Renal cortex interstitium (tissue), 15 donors: ENCODE measurements at places on chromosomes 12 and 14.

DNA sequence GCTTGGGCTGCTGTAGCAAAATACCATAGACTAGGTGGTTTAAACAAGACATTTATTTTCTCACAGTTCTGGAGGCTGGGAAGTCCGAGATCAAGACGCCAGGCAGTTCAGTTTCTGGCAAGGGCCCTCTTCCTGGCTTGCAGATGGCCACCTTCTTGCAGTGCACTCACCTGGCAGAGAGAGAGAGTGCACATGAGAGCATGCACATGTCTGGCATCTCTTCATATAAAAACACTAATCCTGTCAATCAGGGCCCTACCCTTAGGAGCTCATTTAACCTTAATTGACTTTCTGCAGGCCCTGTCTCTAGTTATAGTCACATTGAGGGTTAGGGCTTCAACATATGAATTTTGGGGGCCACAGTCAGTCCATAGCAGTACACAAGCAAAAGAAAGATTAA lies 12.4 kb upstream of the EVL start:
- DNase-seq, result no peak

DNA sequence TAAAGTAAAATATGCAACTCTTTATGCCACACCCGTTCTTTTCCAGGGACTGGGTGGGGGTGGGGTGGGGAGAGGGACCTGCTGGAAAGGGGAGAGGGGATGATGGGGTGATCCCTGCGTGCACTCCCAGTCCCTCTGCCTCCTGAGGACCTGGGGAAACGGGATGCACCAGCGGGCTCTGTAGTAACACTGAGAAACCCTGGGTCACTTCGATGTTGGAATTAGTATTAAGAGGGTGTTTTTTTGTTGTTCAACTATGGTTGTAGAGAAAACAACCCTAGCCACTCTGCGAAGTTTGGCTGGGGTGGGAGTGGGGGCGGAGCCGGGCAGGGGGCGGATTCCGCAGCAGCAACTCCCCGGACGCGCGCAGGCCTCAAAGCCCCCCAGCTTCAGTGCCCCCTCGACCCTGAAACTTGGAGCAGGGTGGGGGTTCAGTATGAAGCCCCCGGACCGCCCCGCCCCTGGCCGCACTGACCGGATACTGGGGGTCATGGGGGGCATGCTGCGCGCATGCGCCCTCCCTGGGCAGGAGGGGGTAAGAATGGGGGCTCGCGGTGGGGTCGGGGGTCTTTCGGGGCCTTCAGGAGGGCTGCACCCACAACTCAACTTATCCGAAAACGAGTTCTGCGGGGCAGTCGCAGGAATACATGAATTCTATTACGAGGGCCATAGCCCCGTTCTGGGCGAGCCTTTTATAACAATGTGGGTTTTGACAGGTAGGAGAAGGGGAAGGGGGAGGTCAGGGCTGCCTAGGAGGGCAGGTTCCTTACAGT lies 1.3 kb upstream of the ARHGEF25 start:
- no peak for DNase-seq

- DNase-seq, result no peak
These were observed 201.6 kb upstream of the NAV3 start for GRCh38 chr12:77629141-77629540.

- no peak for DNase-seq
These were observed 10.3 kb downstream of the CLMN start for GRCh38 chr14:95309261-95310051.

DNA sequence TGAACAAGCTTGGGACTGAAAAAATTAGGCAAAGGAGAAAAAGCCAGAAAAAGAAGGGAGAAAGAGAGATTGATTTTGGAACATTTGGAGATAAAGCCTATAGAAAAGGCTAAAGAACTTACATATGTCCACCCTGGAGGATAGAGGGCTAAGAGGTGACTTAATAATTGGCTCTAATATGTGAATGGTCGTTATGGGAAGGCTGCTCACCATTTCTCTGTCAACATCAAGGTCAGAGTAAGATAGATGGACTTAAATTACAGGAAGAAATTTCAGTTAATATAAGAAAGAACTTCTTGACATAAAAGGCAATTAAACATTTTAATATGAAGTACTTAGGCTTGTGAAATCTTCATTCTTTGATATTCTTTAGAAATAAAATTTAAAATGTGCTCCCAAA lies 238.6 kb downstream of the TRHDE start:
- no peak for DNase-seq

- no peak for DNase-seq
These were observed 23.8 kb upstream of the STK38L start for GRCh38 chr12:27220055-27220987.

DNA sequence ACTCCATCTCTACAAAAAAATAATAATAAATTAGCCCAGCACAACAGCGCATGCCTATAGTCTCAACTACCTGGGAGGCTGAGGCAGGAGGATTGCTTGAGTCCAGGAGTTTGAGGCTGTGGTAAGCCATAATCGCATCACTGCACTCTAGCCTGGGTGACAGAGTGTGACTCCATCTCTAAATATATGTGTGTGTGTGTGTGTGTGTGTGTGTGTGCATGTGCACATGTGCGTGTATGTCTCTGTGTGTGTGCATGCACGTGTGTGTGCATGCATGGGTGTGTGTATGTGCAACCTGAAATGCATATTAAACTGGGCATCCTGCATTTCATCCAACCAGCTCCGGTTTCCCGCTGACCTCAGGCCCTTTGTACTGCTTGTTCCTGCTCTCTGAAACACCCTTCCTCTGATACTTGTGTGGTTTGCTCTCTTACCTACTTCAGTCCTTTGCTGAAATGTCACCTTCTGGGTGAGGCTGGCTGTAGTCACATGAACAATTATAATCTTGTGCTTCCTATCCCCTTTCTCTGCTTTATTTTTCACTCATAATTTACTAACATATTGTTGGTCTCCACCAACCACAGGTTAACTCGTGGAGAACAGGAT lies 46.9 kb downstream of the PHLDA1 start:
- DNase-seq, result no peak

DNA sequence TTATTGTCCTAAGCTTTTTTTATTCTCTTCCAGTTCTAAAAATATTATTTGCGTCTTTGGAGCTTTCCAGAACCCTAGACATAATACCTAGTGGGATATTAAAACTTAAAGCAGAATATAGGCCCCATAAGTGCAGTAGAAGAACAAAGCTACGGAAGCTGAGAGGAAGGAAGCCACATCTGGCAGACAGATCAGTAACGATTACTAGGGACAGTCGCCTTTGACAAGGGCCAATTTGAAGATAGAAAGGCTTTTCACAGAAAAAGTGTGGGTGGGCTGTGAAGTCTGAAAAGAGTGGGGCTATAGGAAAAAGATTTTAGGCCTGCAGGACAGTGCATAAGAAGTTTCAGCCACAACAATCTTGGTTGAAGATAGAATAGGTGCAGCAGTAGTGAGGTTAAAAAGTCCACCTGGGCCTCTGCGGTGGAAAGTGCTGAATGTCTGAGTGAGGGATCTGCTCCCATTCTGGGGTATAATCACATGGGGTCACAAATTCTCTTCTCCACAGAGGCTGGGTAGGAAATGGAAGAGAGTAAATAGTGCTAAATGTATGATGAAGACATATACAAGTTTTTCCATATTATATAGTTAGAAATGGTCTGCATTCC lies 114.5 kb downstream of the CMAS start:
- DNase-seq, result no peak
